ENCODE measurements at places on chromosomes 13 and 19. TPM values are rescaled to one million over a fixed set of nuclear protein-coding genes. Genes with fewer than 3 reads are reported as not detected.

The SLC10A2 gene
- polyA plus RNA-seq: not detected

DNA sequence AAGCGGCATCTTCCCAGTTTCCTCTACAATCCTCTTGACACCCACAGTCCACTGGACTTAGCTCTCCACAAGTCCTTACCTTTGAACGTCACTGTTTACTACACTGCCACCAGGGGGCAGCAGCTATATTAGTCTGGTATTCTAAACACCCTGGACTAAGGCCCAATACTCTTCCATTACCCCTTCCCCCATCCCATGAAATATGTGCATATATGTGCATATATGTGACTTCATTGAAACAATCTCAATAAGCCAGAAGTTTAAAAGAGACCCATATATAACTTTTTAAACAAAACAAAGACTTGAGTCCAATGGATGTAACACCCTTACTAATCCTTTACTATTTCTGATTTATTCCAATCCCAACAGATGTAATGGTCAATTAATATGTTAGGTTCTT lies 15.5 kb downstream of the GGACT start:
- no peak overlapping the region for H3K27ac ChIP-seq
- no peaks in the 10 kb centered on the region for H3K36me3 ChIP-seq
- peak; percentile 90 for DNase-seq
- H3K4me3 ChIP-seq: no peak overlapping the region

- H3K4me3 ChIP-seq: no peak overlapping the region
- H3K27me3 ChIP-seq: no peaks in the 10 kb centered on the region
- no peak for DNase-seq
Observed at GRCh38 chr13:67134417-67135129, 95.6 kb downstream of the PCDH9 start.

DNA sequence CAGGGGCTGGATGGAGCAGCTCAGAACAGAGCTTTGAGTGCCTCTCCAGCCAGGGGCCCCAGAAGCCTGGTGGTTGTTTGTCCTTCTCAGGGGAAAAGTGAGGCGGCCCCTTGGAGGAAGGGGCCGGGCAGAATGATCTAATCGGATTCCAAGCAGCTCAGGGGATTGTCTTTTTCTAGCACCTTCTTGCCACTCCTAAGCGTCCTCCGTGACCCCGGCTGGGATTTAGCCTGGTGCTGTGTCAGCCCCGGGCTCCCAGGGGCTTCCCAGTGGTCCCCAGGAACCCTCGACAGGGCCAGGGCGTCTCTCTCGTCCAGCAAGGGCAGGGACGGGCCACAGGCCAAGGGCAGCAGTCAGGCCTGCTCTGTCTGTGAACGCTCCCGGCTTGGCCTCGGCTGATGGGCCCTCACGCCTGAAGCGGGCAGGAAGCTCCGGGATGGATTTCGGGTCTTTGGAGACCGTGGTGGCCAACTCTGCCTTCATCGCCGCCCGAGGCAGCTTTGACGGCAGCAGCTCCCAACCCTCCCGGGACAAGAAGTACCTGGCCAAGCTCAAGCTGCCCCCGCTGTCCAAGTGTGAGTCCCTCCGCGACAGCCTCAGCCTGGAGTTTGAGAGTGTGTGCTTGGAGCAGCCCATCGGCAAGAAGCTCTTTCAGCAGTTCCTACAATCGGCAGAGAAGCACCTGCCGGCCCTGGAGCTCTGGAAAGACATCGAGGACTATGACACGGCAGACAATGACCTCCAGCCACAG lies at the start of gene GRK1:
Gene GRK1, plus strand, starts transcription at position 269 of the 751 bp plus-strand sequence. Its CDS starts 168 bp downstream, at position 437.
- DNase-seq: no peak
- H3K36me3 ChIP-seq: no peaks in the 10 kb centered on the region
- no peak within 1 kb of the TSS for H3K27ac ChIP-seq
- no peaks in the 10 kb centered on the region for H3K4me1 ChIP-seq
- no peaks in the 10 kb centered on the region for H3K27me3 ChIP-seq
- no peak within 1 kb of the TSS for H3K4me3 ChIP-seq

The CGB3 gene
- not detected for polyA plus RNA-seq

DNA sequence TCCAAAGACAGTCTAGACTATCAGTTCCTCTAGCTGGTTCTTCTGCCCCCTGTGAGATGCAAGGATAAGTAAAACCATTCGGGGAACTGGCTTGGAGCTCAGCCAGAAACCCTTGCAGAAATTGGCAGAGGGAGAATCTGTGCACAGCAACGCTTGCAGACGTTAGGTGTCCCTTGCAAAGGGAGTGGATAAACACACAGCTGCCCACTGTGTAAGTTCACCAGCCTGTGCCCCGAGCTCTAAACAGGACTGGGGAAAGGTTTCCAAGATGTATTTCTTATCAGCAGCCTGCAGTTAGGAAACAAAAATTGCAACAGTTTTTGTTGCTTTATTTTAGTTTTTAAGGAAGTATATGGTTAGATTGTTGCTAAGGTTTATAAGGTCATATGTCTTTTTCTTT lies 19.0 kb upstream of the ADGRE1 start:
- no peaks in the 10 kb centered on the region for H3K36me3 ChIP-seq
- DNase-seq: no peak
- H3K27ac ChIP-seq: no peak overlapping the region
- no peaks in the 10 kb centered on the region for H3K4me1 ChIP-seq
- no peaks in the 10 kb centered on the region for H3K27me3 ChIP-seq

- H3K4me1 ChIP-seq: peaks cover 11% of the 10 kb centered on the region
- H3K27ac ChIP-seq: no peak overlapping the region
- H3K36me3 ChIP-seq: no peaks in the 10 kb centered on the region
- H3K4me3 ChIP-seq: peak overlapping the region; percentile 77
- peak; percentile 32 for DNase-seq
Observed at GRCh38 chr13:20128459-20128931, 32.4 kb downstream of the GJA3 start.

- no peak within 1 kb of the TSS for H3K4me3 ChIP-seq
- no peaks in the 10 kb centered on the region for H3K4me1 ChIP-seq
- no peak within 1 kb of the TSS for H3K27ac ChIP-seq
- H3K27me3 ChIP-seq: peaks cover 12% of the 10 kb centered on the region
- DNase-seq: no peak
Observed at GRCh38 chr19:827710-828321, at the start of gene AZU1. TSS of gene AZU1 (plus strand) at chr19:827837. CDS start at chr19:827847, 10 bp downstream.

DNA sequence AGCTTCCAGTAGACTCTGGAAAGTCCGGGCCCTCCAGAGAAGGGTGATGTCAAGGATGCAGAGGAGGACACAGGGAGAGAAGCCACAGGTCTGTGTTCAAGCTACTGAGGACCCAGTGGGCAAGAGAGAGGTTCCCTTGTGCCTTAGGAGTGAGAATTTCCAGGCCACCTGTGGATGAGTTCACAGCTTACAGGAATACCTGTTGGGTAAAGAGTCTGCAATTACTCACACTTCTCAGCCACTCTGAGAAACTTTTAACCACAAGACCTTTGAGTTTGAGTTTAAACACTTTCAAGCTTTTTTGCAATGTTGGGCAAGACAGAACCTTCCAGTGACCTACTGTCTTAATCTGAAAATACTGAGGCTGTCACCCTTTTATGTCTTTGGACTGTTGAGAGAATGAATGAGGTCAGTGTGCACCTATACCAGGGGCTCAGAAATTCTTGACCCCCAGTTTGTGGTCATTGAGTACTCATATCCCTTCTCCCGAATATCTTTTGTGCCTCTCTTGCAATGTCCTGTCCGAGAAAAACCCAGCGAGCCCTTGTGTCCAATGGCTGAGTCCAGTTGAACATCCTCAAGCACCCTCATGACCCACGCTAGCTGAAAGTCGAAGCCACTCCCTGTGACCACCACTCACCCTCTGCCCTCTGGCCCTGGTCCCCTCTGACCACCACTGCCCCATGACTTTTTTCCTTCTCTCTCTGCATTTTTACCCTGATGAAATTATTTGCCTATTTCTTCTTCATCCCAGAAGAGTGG lies 368.5 kb upstream of the ZNF507 start:
- no peaks in the 10 kb centered on the region for H3K36me3 ChIP-seq
- no peak overlapping the region for H3K27ac ChIP-seq
- H3K4me1 ChIP-seq: no peaks in the 10 kb centered on the region

DNA sequence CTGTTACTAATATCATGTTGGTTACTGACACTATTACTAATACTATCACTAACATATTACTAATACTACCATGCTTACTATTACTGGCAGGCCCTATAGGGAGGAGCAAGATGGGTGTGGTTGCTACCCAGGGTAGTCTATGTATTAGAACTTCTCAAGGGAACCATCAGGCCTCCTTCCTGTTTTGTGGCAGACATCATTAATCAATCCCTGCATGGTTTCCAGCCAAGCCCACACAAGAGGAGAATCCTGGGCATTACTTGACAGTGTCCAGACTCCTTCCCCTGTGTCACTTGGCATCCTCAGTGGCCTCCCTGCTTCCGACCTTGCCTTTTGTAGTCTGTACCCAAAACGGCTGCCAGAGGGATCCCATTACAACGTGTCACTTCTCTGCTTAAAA lies 8.9 kb downstream of the HAS1 start:
- peaks cover 3% of the 10 kb centered on the region for H3K4me1 ChIP-seq
- no peak overlapping the region for H3K4me3 ChIP-seq
- H3K27me3 ChIP-seq: peaks cover 16% of the 10 kb centered on the region
- H3K27ac ChIP-seq: no peak overlapping the region

The HNRNPUL1 gene
- polyA plus RNA-seq: 101 TPM

- H3K36me3 ChIP-seq: no peaks in the 10 kb centered on the region
- H3K4me3 ChIP-seq: peak overlapping the region; percentile 50
- no peaks in the 10 kb centered on the region for H3K27me3 ChIP-seq
- DNase-seq: peak; percentile 71
- H3K4me1 ChIP-seq: peaks cover 57% of the 10 kb centered on the region
Observed at GRCh38 chr19:18417250-18418028, 1.8 kb upstream of the SSBP4 start.

DNA sequence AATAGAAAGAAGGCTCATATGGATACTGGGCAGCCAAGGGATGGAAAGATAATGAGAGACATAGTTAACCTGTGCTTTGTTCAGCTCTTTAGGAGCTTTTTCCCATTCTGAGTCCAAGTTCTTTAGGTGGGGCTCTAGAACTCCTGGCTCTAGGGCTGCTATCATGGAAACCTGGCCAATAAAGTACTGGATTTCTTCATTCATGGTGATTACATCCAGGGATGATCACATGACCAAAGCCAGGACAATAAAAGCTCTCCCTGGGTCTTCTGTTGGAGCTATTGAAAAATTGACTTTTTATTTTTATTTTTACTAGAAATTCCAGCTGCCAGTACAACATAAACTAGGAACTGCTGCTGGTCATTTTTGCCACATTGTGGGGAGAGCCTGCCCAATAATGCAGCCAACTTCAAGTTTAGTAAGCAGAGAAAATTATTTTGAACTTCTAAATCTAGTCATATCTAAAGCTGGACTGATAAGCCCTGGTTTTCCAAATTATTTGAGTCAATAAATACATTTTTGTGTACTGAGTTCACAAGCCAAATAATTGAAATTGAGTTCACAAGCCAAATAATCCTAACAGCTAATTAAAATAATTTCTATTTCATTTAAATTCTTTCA lies 224.9 kb upstream of the STARD13 start:
- no peaks in the 10 kb centered on the region for H3K36me3 ChIP-seq
- H3K4me1 ChIP-seq: peaks cover 12% of the 10 kb centered on the region
- no peak for DNase-seq
- H3K4me3 ChIP-seq: no peak overlapping the region
- H3K27ac ChIP-seq: peak overlapping the region; percentile 5

DNA sequence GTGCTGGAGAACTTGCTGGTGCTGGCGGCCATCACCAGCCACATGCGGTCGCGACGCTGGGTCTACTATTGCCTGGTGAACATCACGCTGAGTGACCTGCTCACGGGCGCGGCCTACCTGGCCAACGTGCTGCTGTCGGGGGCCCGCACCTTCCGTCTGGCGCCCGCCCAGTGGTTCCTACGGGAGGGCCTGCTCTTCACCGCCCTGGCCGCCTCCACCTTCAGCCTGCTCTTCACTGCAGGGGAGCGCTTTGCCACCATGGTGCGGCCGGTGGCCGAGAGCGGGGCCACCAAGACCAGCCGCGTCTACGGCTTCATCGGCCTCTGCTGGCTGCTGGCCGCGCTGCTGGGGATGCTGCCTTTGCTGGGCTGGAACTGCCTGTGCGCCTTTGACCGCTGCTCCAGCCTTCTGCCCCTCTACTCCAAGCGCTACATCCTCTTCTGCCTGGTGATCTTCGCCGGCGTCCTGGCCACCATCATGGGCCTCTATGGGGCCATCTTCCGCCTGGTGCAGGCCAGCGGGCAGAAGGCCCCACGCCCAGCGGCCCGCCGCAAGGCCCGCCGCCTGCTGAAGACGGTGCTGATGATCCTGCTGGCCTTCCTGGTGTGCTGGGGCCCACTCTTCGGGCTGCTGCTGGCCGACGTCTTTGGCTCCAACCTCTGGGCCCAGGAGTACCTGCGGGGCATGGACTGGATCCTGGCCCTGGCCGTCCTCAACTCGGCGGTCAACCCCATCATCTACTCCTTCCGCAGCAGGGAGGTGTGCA lies 587 bp downstream of the S1PR4 start:
- no peaks in the 10 kb centered on the region for H3K27me3 ChIP-seq
- H3K4me3 ChIP-seq: no peak overlapping the region
- H3K36me3 ChIP-seq: no peaks in the 10 kb centered on the region
- no peak overlapping the region for H3K27ac ChIP-seq
- DNase-seq: no peak

The ZNF723 gene
- not detected for polyA plus RNA-seq

The ZNF813 gene
- polyA plus RNA-seq: 0.51 TPM

The ZNF208 gene
- 1.7 TPM for polyA plus RNA-seq

GRCh38 chr19:49875177-49875576 lies 2.0 kb downstream of the AKT1S1 start:
- peak overlapping the region; percentile 96 for H3K27ac ChIP-seq
- peaks cover 21% of the 10 kb centered on the region for H3K36me3 ChIP-seq
- H3K27me3 ChIP-seq: no peaks in the 10 kb centered on the region
- no peak for DNase-seq

DNA sequence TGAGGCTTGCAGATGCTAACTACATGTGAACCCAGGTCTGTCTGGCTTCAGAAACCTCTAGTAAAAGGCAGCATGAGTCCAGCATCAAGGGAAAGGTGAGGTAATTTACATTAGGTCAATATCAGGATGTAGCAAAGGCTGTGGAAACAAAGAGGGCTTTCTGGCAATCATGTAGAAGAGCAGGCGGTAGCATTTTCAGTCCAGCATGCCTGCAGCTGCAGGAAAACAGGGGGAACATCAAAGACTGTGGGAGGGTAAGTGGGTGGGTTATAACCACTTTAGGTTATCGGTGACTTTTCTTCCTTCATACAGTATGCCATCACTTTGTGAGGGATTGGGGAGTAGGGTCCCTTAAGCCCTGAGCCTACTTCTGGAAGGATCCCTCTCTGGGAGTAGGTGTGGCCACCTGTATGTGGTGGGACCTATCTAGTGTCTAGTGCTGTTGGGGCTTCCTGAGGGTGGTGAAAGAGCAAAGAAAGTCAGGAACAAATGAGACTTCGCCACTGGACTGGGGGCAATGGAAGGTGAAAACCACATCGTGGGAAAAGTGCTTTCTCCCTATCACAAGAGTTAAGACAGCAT lies 10.8 kb downstream of the SUGP2 start:
- no peak overlapping the region for H3K4me3 ChIP-seq
- DNase-seq: no peak
- H3K27me3 ChIP-seq: no peaks in the 10 kb centered on the region
- peaks cover 4% of the 10 kb centered on the region for H3K4me1 ChIP-seq
- H3K36me3 ChIP-seq: no peaks in the 10 kb centered on the region

GRCh38 chr13:20525144-20525600 lies 485 bp downstream of the CRYL1 start:
- peak overlapping the region; percentile 94 for H3K27ac ChIP-seq
- H3K4me1 ChIP-seq: peaks cover 6% of the 10 kb centered on the region
- peak; percentile 50 for DNase-seq

- no peak for DNase-seq
- H3K4me1 ChIP-seq: peaks cover 18% of the 10 kb centered on the region
- H3K36me3 ChIP-seq: no peaks in the 10 kb centered on the region
- no peaks in the 10 kb centered on the region for H3K27me3 ChIP-seq
Observed at GRCh38 chr13:50152224-50152623, 137.0 kb downstream of the KCNRG start.
